ENCODE measurements at places on chromosomes 6 and 20. TPM values are rescaled to one million over a fixed set of nuclear protein-coding genes. Genes with fewer than 3 reads are reported as not detected.

The TCF15 gene
- not detected for total RNA-seq

GRCh38 chr6:121748850-121749249 lies 313.4 kb downstream of the GJA1 start:
- DNase-seq, result no peak

DNA sequence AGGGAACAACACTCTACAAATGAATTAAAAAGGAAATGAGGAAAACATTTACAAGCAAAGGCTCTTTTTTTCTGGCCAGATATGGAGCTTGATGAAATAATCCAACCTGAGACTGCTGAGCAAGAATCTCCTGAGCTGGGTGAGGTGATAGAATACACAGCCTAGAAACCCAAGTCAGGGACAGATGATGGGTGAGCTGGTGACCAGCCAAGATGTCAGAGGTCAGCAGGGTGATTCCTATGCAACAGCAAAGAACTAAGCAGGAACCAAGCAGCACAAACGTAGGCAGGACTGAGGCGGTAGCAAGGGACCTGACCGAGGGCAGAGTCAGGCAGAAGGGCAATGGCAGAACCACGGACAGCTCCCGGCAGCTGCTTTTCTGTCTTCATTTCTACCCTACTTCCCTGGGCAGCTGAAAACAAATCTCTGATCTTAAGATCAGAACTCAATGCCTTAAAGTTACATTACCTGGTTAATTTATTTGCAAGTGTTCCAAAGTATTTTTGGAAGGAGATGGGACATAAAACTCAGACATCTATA lies 75.1 kb downstream of the CDC40 start:
- no peak for DNase-seq

- DNase-seq, result no peak
These were observed 503.3 kb upstream of the PTCHD4 start for GRCh38 chr6:48614326-48614725.
